Stimulated activated CD4-positive, alpha-beta T cell treated with anti-CD3 and anti-CD28 coated beads, Interleukin-2, amount 100 ng/mL, for 24 hours (primary cell): ENCODE measurements at places on chromosomes 7 and 10.

GRCh38 chr10:129918836-129919235, 45.2 kb downstream of the EBF3 start:
- no peak for DNase-seq

DNA sequence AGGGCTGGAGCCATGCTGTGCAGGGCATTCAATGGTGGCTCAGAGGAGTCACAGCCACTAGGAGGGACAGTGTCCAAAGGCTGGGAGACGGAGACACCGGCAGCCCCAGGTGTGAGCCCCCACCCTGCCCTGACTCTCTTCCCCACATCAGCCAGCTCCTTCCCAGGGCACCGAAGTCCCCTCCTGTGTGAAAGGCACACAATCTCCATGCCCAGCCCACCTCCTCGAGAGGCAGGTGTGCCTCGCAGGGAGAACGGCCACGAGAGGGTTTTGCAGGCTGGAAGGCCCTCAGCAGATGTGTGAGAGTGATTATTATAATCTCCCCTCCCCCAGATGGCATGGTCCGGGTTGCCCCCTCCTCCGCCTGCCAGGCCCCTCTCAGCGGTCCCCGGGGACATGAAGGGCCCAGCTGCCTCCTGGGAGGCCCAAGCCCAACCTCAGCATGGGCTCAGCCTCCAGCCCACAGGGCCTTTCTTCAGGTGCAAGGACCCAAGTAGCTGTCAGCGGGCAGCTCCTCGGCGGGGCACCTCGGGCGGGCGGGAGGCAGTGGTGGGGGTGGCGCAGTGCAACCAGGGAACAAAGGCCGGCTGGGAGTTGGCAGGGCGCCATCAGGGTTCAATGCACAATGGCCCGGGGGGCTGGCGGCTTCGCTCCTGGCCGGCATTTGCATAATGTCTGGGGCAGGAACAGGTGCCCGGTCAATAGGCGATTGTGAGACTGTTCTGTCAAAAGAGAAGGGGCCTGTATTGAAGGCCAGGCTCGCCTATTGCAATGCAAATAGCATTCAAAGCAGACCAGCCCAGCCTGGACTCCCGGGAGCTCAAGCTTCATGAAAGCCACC, 155.3 kb upstream of the ZMIZ1 start:
- DNase-seq, result no peak

DNA sequence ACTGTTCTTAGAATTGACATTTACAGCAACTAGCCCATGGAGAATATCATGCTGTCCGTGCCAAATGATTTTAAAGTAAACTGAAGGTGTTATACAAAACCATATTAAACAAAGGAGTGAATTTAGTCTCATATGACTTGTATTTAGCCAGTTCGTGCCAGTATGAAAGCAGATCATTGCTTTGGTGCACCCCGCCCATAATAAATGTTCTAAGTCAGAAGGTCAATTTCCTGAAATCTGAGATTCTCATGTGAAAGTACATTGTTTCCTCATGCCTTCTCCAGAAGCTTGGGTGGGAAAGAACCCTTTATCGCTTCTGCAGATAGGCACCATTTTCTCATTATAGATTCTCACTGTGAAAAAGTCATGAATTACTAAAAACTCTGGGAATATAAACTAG, 106.4 kb downstream of the CAMK1D start:
- no peak for DNase-seq

DNA sequence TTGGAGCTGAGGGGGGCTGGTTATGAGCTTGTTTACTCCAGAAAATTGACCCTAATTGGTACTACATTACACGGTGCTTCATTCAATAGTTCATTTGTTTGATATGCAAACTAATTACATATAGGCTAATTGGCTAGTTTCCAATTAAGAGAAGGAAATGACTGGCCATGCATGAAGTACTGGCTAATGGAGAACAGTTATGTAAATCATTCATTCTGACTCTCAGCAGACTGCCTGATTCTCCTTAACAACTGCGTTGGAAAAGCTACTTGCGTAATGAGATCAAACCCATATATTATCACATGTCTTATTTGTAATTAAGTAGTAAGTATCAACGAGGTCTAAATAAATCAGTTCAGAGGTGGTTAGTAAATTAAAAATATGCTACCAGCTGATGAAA, 81.8 kb upstream of the CTTNBP2 start:
- no peak for DNase-seq

DNA sequence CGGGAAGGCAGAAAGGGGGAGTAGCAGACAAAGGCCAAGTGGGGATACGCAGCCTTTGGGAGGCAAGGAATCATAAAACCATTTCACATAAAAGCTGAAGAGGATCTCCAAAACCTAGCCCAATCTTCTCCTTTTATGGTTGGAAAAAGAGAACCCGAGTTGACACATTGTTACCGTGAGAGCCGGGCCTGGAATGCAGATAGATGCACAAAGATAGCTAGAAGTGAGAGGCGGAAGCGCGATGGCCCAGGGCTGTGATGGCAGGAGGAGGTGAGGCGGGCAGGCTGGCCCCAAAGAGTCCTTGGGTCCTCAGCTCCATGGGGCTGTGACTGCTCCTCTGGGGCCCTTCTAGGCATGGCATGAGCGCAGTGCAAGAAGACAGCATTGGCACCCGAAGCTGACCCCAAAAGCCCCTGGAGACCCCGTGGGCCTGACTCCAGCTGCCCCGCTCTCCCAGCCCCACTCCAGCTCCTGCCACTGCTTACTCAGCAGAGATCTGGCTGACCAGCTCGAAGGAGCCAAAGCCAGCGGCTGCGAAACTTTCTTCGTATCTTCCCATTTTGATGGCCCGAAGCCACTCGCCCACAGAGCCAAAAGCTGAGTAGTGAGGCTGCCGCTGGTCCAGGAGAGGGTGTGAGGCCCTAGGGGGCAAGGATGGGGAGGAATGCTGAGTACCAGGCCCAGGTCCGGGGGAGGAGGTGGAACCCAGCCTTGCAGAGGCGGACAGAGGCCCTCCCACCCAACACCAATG, 22.5 kb downstream of the EPHB4 start:
- DNase-seq, result no peak

- DNase-seq, result peak; percentile 71
Observed at GRCh38 chr10:101291331-101292193, 62.3 kb upstream of the LBX1 start.

DNA sequence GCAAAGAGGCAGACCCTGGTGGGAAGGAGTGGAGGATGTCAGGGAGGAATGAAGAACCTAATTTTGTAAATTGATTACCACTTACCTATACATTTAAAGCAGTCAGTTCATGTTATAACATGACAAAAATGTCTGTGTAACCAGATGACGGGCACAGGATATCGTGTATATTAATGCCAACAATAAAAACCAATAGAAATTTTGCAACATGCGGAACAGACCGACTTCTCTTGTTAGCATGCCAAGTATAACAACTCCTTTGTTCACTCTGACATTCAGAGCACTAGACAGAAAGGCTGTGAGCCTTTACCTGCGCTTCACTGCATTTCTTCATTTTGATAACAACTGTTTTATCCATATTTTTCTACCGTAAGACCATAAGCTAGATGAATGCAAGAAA, 29.9 kb downstream of the CDK6 start:
- no peak for DNase-seq

GRCh38 chr10:108187408-108188012, 1023.0 kb upstream of the SORCS1 start:
- DNase-seq, result no peak

DNA sequence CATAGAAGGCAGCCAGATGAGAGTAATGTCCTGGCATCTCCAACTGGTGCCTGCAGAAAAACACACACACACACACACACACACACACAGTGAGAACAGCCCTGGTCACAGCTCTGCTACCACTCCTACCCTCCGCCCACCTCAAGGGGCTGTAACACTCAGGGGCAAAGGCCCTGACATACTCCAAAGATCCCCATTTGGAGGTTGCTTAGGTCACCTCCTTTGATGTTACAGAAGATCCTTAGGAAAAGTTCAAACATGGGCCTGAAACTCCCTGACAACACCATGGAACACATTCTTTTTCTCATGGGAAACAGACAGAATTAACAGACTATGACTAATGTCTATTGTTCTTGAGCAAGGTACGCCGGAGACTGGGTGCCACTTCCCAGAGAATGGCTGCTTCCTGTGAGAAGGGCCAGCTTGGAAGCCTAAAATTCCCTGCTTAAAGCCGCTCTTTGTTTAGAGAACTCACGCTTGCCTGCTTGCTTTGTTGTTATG, 27.7 kb downstream of the DENND11 start:
- DNase-seq, result no peak

GRCh38 chr10:58575491-58575890, 62.8 kb downstream of the BICC1 start:
- no peak for DNase-seq

- DNase-seq, result no peak
Observed at GRCh38 chr10:48805848-48806247, 121.2 kb downstream of the WDFY4 start.

DNA sequence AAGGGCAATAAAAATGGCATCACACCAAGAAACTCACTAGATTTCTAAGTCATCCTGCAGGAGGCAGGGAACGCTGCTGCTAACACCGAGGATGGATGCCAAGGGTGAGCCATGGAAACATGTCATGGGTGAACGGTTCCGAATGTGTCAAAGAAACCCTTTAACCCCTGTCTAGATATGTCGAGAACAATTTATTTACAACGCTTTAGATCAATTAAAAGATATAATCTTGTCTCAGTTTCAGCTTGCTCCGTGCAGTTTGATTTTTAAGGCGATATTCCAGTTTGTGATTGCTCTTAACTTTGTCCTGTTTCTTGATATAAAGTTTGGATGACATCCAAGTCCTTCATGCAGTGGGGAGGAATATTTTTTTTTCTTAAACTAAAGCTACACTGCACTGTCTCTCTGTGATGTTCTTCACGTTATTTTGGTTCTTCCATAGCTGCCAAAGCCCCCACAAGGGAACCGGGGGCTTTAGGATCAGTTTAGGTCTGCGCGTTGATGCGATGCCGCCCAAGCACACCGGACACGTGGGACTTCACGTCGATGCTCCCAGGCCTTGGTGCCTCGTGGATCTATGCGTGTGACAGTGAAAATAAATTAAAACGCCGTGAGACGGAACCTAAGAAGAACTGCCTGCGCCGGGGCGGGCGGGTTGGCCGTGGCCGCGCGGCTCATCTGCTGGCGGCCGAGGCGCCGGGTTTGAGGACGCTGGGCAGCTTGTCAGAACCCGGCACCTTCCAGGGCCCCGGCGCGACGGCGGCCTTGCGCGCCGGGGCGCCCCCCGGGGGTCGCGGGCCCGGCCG, 220.3 kb downstream of the PHTF2 start:
- peak; percentile 19 for DNase-seq

GRCh38 chr10:133520193-133520738, 6.9 kb upstream of the CYP2E1 start:
- DNase-seq, result peak; percentile 97

DNA sequence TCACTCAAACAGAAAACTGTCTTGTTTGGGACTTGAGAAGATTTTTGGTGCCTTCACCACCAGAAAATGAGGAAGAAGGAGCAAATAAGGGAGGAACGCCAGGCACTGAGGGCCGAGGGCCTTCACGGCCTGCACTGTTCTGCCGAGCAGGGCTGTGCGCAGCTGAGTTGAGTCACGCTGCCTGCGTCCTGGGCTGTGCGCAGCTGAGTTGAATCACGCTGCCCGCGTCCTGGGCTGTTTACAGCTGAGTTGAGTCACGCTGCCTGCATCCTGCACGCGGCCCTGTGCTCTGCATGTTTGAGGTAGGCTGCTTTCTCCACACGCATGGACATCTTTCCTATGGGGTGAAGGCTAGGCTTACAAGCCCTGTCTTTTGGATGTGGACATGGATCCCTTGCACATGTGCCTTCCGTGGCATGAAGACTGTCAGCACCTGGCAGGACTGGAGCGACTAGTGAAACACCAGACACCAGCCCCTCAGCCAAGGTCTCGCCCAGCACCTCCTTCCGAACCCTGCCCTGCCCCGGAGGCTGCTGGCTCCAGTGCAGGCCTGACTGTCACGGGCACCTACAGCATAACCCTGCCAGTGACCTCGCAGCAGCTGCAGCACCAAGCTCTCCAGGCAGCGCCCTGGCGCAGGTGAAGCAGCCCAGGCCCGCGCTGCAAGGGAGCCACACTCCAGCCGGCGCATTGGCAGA, 96.7 kb downstream of the HTR5A start:
- DNase-seq, result no peak

DNA sequence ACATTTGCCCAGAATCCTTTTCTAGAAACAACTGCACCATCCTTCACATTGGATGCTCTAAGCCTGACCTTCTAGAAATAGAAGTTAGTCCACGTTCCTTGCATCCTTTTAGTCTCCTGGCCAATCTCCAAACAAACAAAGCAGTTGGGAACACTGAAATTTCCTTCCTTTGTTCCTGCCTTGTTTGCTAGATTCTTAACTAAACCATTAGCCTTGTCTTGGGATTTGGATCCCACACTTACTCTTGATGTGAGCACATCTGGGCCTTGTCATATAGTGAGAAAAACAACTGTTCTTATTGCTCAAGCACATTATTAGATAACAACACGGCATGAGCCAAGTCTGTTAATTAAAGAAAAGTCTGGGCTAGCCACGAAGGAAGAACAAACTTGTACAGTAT, 319.3 kb upstream of the GHITM start:
- no peak for DNase-seq

DNA sequence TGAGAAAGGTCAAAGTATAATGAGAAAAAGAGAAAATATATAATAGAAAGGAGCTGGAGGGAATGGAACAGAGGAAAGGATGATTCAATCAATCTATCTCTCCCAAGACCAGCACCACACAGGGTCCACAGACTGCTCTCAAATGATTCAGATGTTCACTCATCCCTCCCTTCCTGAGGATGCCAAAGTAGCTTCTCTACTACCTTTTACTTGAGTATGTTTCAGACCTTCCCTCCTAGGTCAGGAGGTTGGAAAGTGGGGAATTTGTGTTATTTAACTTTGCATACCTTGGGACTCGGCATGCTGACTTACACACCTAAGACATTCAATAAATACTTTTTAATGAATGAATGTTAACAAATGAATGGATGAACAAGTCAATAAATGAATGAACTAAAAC, 30.6 kb downstream of the CPVL start:
- DNase-seq, result no peak

- no peak for DNase-seq
Observed at GRCh38 chr10:6701289-6701688, 121.2 kb upstream of the PRKCQ start.

- DNase-seq, result no peak
Observed at GRCh38 chr10:130764651-130765050, 546.9 kb downstream of the TCERG1L start.

- DNase-seq, result no peak
Observed at GRCh38 chr10:87546971-87547413, 42.3 kb downstream of the MINPP1 start.

GRCh38 chr10:109774121-109774440, 149.2 kb downstream of the XPNPEP1 start:
- no peak for DNase-seq

- DNase-seq, result no peak
Observed at GRCh38 chr10:71547876-71548846, 151.4 kb downstream of the CDH23 start.

- peak; percentile 66 for DNase-seq
Observed at GRCh38 chr7:129169171-129169671, 19.2 kb upstream of the SMO start.

- DNase-seq, result no peak
Observed at GRCh38 chr7:28908775-28909174, 49.4 kb downstream of the TRIL start.
